ENCODE measurements at places on chromosomes 12 and 14. TPM values are rescaled to one million over a fixed set of nuclear protein-coding genes. Genes with fewer than 3 reads are reported as not detected.

DNA sequence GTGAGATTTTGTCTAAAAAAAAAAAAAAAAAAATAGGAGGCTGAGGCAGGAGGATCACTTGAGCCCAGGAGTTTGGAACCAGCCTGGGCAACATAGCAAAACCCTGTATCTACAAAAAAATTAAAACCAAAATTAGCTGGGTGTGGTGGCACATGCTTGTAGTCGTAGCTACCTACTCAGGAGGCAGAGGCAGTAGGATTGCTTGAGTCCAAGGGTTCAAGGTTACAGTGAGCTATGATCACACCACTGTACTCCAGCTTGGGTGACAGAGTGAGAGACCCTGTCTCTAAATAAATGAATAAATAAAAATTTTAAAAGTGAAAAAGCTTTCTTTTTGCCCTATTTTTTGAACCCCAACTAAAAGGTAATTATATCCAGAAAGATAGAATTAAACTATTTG lies 113.6 kb downstream of the PEBP1 start:
- no peak for DNase-seq

GRCh38 chr14:94374749-94375260 lies 13.6 kb downstream of the SERPINA1 start:
- DNase-seq = no peak

The PIK3C2G gene
- not detected for total RNA-seq

The PRH2 gene
- not detected for total RNA-seq

DNA sequence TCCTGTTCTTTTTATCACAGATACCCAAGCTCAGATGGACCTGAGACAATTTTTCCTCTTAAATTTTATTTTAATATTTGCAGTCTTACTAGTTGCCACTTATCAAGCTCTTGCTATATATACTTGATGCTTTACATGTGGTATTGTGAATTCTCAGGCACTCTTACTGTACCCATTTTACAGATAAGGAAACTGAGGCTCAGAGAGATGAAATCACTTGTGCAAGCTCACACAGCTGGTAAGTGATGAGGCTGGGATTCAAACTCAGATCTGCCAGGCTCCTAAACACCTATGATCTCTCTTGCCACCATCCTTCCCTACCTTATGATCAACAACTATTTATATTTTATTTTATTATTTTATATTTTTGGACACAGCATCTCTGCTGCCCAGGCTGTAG lies 133.0 kb upstream of the LHX5 start:
- no peak for DNase-seq

The PRH1 gene
- total RNA-seq = 4.1 TPM

- DNase-seq = no peak
Observed at GRCh38 chr12:48199774-48200221, 3.3 kb downstream of the OR10AD1 start.

- DNase-seq = peak; percentile 68
Observed at GRCh38 chr12:49288412-49288853, 6.5 kb upstream of the PRPH start.

- DNase-seq = no peak
Observed at GRCh38 chr14:22596354-22596879, 1.7 kb upstream of the ABHD4 start.

GRCh38 chr12:104887452-104887851 lies 70.6 kb downstream of the SLC41A2 start:
- no peak for DNase-seq

The CACNA1C gene
- not detected for total RNA-seq

- DNase-seq = no peak
Observed at GRCh38 chr14:92407410-92407809, 84.4 kb downstream of the SLC24A4 start.

The RERG gene
- 4.3 TPM for total RNA-seq

Measured in K562 (cell line).